Stimulated activated CD8-positive, alpha-beta memory T cell treated with anti-CD3 and anti-CD28 coated beads, Interleukin-4, amount 100 ng/mL, for 1 hour (primary cell): ENCODE measurements at places on chromosomes 7 and 10.

DNA sequence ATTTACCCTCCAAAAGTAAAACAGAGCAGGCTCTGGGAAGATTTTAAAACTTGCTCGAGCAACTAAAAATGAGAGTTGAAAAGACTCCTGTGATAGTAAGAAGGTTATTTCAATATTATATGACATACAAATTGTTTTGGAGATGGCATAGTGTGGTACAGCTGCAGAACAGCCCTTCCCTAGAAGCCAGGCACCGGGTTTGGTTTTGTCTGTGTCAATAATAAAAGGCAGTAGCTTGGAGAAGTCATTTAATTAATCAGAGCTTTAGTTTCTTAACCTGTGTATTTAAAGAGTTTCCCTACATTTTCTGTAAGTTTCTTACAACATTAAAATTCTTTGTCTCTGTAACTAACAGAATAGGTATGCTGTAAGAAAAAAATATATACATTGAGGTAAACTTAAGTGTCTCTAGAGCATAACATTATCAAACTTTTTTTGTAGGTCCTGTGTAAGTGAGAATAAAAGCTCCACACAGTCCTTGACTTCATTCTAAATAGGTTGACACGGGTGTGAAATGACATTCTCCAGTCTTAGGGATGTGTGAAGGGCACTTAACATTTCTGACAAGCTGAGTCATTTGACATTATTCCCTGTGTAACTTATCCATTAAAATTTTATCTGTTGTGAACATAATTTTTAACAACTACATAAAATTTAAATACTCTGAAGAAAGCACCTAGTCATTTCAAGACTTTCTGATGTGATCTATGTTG lies 425.0 kb upstream of the ETV1 start:
- DNase-seq, result no peak

DNA sequence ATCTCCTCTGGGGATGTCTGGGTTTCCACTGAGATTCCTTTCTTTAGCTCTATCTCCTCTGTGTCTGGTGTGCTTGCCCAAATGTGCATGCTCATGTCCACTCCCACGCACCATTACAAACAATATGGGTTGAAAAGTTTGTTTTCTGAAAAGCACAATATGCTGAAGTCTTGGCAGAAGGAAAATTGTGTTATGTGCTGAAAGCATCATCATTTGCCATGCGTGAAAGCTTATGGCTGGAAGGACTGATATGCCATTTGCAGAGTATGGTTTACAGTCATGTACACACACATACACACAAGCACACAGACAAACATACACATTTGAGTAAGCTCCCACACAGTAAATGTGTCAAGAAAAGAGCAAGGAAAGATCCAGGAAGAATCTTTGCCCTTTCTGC lies 231.6 kb downstream of the SORCS3 start:
- DNase-seq, result no peak

DNA sequence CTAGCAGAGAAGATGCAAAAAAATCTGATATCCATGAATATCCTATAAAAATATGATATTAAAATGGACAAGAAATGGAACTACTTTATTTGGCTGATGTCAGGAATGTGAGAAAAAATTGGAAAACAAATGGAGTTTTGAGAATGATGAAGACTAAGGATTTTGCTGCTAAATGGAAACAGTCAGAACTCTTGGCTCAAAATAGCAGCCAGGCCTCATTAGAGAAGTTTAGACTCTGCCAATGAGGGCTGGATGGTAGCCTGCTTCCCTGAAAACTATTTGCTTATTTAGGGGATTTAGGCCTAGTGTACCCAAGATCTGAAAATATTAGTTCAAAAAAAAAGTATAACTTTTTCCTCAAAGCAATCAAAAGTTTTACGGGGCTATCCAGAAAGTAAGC lies 458.5 kb downstream of the TFEC start:
- no peak for DNase-seq

DNA sequence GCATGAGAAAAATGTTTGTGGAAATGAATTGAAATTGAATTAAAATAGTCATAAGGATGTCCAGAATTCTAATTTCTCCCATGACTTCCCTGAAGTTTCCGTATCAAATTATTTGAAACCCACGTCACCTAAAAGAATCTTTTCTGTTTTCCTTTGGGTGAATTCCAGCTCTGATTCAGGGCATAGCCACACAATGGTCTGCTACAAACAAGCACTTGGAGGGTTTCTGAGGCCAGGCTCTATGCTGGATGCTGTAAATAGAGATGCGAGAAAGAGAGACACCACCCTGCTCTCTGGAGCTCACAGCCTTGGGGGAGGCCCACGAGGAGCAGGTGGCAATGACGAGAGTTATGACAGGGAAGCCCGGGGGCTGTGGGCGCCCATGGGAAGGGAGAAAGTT lies 33.6 kb downstream of the GHRHR start:
- DNase-seq, result no peak

DNA sequence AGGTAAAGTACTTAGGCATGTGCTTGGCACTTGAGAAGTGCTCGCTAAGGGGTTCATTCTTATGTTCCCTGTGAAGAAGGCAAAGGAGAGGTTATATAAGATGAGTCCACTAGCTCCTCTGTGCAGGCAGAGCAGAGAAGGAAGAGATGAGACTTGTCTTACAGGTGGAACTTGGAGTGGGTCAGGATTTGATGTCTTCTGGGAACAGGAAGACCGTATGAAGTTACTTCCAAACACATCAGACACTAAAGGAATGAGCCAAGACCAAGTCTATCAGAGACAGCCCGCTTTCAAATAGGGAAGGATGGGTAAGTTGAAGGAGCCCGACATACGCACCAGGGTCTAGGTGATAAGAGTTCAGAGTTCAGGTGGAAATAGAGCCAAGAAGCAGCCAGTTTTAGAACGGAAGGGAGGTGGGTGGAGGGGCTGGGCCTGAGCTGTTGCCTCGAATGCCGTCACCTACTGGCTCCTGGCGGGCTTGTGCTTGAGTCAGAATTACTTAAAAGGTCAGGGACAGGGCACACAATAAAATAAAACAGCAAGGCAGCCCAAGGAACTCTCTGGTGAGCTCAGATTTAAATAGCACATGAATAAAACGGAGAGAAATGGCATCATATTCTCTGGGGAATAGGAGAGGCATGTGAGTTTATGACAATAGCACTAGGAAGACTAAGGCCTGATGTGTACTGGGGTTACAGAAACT lies 56.1 kb upstream of the GRB10 start:
- DNase-seq, result no peak

GRCh38 chr10:87925570-87925969 lies 62.1 kb downstream of the PTEN start:
- DNase-seq, result no peak

GRCh38 chr10:61356354-61356753 lies 96.8 kb downstream of the TMEM26 start:
- DNase-seq, result no peak

- no peak for DNase-seq
These were observed 109.9 kb downstream of the AHR start for GRCh38 chr7:17408245-17408903.

DNA sequence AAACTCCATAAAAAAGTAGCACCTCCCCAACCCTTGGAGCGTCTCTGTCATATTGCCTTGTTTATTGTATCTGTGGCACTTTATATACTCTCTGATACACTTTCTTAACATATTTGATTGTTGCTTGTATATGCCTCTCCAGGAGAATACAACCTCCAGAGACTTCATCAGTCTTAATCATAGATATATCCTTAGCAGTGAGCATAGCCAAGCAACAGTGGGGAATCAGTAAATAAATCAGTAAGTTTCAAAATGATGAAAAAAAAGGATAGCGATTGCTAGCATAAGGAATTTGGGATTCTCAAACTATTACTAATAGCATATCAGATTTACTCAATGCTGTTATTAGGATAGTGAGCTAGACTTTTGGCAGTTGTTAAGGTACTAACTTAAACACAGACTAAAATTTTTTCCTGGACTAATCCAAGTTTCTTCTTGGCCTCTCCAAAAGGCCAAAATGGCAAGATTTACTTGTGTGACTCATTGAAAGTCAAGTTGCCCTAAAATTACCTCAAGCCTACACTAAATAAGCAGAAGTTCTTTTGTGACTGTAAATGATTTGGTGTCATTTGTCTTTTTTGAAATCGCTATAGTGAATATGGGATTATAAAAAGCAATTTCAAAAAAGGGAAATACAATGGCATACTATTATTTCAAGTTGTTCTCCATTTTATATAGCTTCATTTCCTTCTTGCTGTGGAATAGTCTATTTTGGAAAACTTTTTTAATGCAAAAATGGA lies 177.9 kb downstream of the CHN2 start:
- DNase-seq, result no peak

DNA sequence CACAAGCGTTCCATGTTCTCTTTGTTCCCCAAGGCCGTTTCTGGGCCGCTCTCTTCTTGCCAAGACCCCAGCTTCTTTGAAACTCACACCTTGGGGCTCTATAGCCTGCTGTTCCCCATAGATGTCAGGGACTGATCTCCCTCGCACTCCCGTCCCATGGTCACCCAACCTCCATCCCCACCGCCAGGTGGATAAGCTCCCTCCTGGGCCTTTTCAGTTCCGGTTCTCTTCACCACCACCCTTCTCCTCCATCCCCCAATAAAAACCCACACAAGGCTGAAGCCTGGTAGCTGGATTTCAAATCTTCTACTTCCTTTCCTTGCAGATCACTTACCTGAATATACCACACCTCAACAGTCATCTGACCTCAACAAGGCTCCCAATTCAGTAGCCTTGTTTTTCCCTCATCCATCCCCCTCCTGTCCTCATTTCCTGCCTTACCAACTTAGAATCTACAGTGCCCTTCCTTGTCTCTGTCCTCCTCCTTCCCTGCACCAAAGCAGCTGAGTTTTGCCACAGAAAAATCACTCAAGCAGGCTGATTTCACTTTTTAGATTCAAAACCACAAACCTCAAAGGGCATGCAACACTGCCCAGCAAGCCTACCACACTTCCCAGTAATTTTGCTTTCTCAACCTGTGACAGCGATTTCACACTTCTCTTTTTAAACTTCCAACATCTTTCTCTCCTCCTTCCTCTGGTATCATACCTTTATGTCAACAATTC lies 7.7 kb downstream of the SLC37A3 start:
- no peak for DNase-seq

DNA sequence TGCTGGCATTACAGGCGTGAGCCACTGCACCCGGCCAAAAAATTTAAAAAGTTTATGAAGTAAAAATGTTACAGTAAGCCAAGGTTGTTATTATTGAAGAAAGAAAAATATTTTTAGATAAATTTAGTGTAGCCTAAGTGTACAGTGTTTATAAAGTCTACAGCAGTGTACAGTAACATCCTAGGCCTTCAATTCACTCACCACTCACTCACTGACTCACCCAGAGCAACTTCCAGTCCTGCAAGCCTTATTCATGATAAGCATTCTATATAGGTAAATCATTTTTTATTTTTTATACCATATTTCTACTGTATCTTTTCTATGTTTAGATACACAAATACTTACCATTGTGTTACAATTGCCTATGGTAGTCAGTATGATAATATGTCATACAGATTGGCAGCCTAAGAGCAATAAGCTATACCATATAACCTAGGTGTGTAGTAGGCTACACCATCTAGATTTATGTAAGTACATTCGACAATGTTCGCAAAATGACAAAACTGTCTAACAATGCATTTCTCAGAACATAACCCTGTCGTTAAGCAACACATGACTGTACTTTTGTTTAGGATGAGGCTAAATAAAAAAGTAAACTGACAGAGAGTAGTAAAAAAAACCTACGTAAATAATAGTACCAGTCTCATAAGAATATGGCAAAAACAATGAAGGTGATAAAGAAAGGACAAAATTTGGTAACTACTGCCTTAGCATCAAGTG lies 77.8 kb upstream of the FAM133B start:
- no peak for DNase-seq

- no peak for DNase-seq
These were observed 60.0 kb downstream of the MLLT10 start for GRCh38 chr10:21593986-21594385.

GRCh38 chr10:127737563-127738511 lies 852 bp downstream of the FOXI2 start:
- no peak for DNase-seq

DNA sequence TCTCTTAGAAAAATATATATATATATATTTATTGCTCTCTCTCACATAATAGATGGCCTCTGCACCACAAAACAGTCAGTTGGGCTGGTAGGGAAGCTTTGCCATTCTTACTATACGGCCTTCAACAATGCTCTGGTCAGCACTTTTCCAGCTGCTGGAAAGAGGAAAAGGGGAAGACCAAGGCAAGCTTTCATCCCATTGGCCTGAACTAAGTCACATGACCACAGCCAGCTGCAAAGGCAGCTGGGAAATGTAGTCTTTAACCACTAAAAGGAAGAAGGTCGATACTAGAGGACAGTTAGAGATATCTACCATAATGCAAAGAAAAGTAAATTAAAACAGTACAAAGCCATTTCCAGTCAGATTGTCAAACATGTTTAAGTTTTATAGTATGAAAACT lies 58.4 kb upstream of the MACROH2A2 start:
- no peak for DNase-seq

- no peak for DNase-seq
These were observed 38.9 kb upstream of the LANCL2 start for GRCh38 chr7:55326081-55326835.

- no peak for DNase-seq
These were observed 5.4 kb downstream of the PPIA start for GRCh38 chr7:44801890-44802289.

DNA sequence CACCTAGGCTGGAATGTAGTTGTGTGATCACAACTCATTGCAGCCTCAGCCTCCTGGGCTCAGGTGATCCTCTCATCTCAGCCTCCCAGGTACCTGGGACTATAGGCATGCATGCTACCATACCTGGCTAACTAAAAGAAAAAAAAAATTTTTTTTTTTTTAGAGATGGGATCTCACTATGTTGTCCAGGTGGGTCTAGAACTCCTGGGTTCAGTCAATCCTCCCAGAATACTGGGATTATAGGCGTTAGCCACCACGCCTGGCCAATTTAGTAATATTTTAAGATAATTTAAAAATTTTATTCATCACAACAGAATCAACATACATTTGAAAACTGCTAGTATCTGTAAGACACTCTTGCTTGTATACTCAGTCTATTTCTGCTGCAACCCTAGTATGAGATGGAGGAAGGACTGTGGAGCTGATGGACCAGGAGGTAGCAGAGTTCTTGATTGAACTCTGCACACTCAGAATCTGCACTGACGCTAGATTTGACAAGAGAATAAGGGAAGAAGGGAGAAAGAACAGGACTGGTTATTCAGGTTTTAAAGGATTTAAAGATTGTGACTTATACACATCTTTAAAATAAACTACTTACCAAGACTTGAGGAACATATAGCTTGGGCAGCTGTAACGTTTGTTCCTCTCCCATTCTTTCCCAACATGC lies 57.6 kb downstream of the VCL start:
- DNase-seq, result no peak

DNA sequence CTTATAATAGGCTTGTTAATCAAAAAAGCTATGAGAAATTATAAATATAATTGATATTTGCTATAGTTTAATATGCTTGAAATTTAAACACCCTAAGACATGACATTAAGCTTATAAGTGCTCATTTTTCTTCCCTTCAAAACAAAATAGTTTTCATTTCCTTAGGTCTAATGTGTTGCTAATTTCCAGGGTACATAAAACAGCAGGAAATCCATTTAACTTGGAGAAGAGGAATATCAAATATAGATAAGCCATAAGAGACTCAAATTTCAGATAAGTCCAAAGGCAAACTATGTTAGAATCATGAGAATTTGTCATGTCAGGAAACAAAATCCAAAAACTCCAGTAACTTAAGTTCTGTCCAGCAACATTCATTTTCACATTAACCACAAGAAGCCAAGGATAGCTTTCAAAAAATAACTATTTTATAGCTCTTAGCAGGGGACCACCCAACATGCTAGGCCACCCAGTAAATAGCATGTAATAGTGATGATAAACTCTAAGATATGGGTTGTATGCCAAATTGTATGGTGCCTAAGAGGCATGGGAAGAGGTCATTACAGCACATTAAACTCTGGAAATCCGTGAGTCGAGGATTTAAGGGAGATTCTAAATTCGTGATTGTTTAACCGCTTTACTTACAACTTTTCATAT lies 298.1 kb downstream of the CRPPA start:
- no peak for DNase-seq
